ENCODE measurements at places on chromosomes 3 and 15. TPM values are rescaled to one million over a fixed set of nuclear protein-coding genes. Genes with fewer than 3 reads are reported as not detected.

DNA sequence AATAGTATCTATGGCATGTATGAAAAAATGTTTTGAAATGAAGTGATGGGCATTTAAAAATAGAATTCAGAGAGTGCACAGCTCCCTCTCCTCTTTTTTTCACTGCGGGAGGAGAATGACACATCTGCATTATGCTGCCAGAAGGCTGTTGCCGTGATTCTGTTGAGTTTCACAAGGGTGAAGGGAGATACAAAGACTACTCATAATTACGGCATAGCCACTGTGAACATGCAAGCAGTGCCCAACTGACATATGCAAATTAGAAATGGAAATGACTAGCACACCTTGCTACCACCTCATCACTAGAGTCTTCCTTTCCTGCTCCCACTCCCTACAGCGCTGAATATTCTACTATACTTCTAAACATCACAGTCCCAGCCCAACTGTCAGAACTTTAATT is 20.1 kb downstream of the IFT57 start:
- DNase-seq, result no peak

DNA sequence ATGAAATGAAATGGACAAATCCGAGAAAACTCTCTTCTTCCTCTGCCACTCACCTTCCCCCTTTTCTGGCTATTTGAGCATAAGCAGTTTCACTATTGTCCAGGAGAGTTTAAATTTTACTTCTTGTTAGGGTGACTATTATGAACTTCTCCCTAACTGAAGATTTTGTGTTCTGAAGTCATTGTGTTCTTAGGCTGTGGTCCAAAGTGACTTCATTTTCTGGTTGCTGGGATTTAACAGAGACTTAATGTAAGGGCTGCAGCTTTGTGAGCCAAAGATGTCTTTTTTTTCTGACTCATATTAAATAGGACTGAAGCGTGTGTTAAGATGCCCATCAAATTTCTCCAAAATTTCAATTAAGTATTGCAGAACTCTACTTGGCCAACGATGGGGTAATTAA is 46.5 kb upstream of the FSTL1 start:
- DNase-seq, result peak; percentile 87

Gene MESP2
- total RNA-seq, result not detected

DNA sequence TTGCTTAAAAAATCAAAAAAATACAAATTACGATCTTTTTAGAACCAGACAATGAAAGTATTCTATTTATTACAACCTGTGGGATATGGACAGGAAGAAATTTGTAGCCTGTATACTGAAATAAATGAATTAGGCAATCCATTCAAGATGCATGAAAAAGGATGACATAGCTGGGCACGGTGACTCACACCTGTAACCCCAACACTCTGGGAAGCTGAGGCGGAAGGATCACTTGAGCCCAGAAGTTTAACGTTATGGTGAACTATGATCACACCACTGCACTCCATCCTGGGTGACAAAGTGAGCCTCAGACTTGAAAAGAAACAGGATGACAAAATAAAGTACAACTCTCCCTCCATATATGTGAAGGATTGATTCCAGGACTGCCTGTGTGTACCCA is 74.1 kb downstream of the MSL2 start:
- DNase-seq, result no peak

- peak; percentile 50 for DNase-seq
Observed at GRCh38 chr15:69535101-69535638, 82.6 kb downstream of the RPLP1 start.

Gene SYNM
- 71.3 TPM for total RNA-seq

DNA sequence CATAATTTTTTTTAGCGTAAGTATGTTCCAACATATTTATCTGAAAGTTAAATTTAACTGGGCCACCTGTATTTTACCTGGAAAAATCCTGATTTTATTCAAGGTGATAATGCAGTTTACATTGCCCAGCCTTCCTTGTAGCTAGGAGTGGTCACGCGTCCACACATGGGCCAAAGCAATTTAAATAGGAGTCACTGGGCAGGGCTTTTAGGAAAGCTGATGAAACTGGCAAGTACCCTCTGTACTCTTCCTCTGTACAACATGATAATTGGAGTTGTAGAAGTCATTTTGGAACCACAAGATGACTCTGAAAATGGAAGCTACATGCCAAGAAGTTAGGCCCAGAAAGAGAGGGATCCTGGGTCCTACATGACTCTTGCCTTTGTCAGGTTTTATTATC is 9.5 kb downstream of the BTD start:
- DNase-seq, result no peak

- DNase-seq, result no peak
Observed at GRCh38 chr15:63054281-63054683, 11.7 kb downstream of the TPM1 start.

Gene SLC9A9
- total RNA-seq, result 0.05 TPM

Gene ST3GAL6
- not detected for total RNA-seq

- no peak for DNase-seq
Observed at GRCh38 chr3:47565734-47566550, 12.7 kb downstream of the CSPG5 start.

DNA sequence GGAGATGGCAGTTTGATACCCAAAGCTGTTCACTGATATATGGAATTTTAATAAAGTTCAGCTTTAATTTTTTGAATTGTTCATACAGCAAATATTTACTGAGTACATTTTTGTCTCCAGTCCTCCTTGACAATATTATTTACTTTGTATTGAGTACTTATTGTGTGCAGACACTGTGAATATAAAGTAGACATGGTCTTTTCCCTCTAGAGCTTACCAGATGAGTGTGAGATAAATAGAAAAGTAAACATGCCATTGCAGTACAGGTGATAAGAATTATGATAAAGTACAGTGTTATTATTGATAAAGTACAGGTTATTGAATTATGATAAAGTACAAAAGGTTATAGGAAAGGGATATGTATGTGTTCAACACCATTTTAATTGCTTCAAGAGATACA is 2.1 kb downstream of the UBA5 start:
- no peak for DNase-seq

Gene FOXL2NB
- total RNA-seq, result not detected

DNA sequence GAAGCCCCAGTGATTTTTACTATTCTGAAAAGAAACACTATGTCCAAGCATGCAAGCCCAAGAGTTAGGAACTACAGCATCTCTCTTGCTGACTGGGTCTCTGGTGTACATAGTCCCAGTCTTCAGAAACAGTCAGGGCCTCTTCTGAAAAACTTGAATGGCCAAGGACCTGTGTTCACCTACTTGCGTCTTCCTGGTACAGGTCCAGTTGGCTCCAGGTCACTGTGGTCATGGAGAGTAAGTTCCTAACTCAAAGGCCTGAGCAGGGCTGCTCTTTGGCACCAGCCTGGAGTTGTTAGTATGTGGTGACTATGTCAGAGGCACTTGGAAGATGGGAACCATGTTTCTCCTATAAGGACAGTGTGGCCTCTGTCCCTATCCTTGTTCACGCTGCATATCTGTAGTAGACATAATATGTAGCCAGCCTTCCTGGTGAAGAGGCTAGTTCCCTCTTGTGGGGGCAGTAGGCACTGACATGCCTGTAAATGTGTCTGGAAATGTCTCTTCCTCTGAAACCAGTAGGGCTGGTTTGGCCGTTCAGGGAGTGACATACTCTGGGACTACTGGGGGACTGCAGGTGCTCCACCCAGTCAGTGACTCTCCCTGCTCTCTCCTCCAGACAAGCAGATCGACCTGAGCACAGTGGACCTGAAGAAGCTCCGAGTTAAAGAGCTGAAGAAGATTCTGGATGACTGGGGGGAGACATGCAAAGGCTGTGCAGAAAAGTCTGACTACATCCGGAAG is 2.6 kb upstream of the RBM15B start:
- no peak for DNase-seq

GRCh38 chr3:50333744-50334328 is 5.8 kb upstream of the TUSC2 start:
- DNase-seq, result no peak

GRCh38 chr15:83276661-83277060 is 7.8 kb downstream of the BNC1 start:
- DNase-seq, result no peak

- DNase-seq, result no peak
Observed at GRCh38 chr3:37171144-37171543, 3.2 kb downstream of the LRRFIP2 start.

- DNase-seq, result no peak
Observed at GRCh38 chr3:32305361-32305876, 66.9 kb downstream of the CMTM8 start.

GRCh38 chr3:132231633-132232032 is 85.6 kb upstream of the ACP3 start:
- no peak for DNase-seq

DNA sequence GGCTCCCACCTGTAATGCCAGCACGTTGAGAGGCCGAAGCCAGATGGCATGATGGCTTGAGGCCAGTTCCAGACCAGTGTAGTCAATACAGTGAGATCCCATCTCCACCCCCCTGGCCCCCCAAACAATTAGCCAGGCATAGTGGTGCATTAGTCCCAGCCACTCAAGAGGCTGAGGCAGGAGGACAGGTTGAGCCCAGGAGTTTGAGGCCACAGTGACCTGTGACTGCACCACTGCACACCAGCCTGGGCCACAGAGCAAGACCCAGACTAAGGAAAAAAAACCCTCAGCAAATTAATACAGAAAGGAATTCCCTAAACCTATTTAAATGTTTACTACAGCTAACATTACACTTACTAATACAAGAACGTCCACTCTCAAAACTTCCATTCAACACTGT is 424.6 kb downstream of the SHQ1 start:
- no peak for DNase-seq

- DNase-seq, result peak; percentile 46
Observed at GRCh38 chr3:24318677-24319287, 175.9 kb downstream of the THRB start.

DNA sequence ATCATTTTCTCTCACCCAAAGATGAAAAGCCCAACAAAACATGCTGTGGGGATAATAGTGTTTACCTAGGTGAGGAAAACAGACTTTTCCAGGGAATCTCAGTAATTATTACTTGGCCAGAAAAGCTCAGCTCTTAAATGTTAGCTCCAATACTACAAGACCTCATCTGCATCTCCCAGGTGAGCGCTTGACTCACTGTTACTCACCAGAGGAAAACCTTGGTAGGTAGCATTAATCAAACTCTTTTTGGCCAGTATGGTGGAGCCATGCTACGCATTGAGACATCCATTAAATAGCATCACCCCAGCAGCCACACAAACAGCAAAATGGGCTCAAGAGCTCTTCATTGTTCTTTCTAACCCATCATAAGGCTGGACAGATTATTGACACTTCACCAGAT is 99.0 kb downstream of the TIGIT start:
- no peak for DNase-seq

GRCh38 chr3:5190147-5190791 is 2.8 kb downstream of the EDEM1 start:
- DNase-seq, result no peak

Gene CACNA2D3
- total RNA-seq, result not detected

Gene GABRR3
- total RNA-seq, result not detected

DNA sequence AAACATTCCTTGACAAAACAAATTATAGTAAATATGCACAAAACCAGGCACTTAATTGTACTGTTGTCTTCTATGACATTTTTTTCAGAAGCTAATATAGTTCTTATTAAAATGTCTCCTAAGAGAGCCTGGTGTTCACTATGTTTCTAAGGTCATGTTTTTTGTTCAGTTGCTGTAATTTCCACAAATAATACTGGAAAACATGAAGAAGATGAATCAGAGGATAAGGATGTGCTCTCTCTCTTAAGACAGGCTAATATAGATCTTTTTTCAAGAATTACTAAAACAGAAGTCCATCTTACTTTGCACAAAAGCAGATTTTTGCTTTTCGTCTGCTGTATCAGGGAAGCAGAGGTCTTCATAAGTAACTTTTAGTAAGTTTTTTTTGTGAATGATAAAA is 823.0 kb upstream of the NECTIN3 start:
- no peak for DNase-seq

GRCh38 chr3:23863060-23863459 is 53.7 kb downstream of the NKIRAS1 start:
- DNase-seq, result no peak

- DNase-seq, result no peak
Observed at GRCh38 chr15:51076524-51077220, 18.0 kb downstream of the TNFAIP8L3 start.

DNA sequence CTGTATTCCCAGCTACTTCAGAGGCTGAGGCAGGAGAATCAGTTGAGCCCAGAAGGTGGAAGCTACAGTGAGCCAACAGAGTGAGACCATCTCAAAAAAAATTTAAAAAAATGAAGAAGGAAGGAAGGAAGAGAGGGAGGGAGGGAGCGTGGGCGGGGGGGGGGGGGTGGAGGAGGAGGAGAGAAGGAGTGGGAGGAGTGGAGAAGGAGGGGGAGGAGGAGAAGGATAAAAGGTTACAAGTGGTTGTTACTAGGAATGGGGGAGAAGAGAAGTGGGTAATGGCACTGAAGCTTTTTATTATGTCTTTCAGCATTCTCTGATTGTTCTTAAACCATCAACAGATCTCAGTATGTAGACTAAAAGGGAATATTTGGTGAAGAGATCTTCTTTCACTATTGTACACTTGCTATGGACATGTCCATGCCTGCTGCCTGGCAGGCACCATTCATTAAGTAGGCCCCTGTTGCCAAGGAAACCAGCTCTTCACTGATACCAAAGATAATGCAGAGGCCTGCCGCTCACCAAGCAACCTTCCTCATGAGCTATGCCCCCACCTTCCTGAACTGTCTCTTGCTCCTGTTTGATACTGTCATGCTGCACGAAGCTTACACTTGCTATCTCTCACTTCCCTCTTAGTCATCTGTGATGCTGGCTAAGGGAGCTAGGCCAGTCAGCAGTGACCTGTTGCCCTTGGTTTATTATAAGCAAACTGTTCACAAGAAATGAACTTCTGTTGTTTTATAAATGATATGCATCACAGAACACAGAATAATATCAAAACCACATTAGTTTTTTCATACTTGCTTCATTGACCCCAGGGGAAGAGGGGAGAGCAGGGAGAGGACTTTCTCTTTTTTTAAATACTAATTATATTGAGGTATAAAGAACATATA is 23.1 kb downstream of the EPM2AIP1 start:
- DNase-seq, result no peak

Gene ITPKA
- total RNA-seq, result 5.7 TPM

DNA sequence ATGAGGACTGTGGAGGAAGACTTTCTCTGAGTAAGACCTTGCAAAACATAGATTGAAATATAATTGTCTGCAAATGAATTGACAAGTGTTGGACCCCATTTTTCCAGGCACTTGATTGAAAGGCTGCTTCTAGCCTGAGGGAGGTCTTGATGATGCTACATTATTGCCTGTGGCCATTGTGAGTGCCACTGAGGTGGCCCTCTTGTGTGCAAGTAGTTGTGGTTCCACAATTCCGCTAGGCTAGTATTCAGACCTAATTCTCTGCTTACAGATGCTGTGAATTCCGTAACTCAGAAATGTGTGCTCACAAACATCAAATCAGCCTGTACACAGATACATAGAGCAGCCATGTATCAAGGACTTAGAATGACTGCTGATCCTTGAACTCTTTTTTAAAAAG is 34.7 kb downstream of the FNDC3B start:
- no peak for DNase-seq

GRCh38 chr3:15097891-15098290 is 1.1 kb downstream of the RBSN start:
- no peak for DNase-seq
